ENCODE measurements at places on chromosomes 5 and 9.

- DNase-seq, result no peak
Observed at GRCh38 chr9:135048758-135049444, 38.6 kb upstream of the OLFM1 start.

DNA sequence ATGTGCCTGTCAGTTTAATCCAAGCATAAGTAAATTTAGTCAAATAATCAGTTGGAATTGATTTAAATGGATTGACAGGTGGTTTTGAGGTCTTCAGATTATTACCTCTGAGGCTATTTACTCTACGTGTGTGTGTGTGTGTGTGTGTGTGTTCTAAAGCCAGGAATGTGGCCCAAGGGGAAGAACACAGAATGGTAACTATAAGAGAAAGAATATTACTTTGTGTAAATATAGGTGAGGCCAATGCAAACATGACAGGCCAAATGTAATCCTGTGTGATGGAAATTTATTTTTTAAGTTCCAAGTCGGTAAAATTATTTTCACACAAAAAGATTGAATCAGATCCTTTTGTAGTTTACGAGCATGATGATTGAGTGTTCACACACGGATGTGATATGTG lies 390.0 kb downstream of the PLK2 start:
- DNase-seq, result no peak

- no peak for DNase-seq
Observed at GRCh38 chr5:23014825-23015224, 161.7 kb upstream of the CDH12 start.

GRCh38 chr9:92385001-92385400 lies 19.4 kb downstream of the OGN start:
- DNase-seq, result peak; percentile 17

DNA sequence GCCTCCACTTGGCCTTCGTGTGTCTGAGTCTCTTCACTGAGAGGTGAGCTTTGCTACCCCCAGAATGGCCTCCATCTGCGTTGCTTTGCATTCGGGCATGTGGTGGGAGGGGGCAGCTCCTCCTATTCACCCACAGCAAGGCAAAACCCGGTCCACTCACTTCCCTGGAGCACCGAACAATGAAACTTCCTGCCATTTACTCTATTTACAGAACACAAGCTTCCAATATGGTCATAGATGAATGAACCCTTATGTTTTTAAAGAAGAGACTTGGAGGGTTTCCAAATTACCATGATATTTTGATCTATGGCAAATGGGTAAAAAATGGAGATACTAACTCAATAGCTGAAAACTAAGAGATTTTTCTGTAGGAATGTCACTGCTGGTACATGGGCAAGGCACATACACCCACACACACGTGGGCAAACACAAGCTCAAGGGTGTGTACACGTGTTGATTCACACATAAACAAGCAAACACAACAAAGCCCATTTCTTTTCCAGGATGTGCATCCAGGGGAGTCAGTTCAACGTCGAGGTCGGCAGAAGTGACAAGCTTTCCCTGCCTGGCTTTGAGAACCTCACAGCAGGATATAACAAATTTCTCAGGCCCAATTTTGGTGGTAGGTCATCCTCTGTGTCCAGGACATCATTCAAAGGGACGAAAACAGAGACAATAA lies 5.2 kb downstream of the GABRP start:
- DNase-seq, result no peak

DNA sequence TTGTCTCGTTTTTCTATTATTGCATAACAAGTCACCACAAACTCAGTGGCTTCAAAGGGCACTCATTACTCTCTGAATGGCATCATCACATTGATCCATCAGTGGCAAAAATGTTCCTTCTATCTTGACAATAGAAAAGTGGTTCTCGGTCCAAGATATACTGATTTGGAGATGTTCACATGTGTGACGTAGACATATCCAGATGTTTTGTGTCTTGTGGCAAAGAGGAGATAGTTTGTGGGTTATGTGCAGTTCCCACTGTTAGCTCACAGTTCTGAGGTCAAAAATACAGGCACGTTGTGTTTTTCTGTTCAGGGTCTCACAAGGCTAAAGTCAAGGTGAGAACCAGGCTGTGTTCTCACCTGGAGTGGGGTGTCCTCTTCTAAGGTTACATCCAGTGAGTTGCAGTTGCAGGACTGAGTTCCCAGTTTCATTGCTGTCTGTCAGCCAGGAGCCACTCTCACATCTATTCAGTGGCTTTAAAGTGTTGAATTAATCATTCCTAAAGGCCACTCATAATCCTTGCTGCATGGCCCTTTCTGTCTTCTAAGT lies 55.3 kb downstream of the GAS1 start:
- no peak for DNase-seq

GRCh38 chr9:6109571-6109970 lies 94.1 kb upstream of the RANBP6 start:
- no peak for DNase-seq

All from fibroblast of lung (primary cell).